Progenitor cell of endocrine pancreas (in vitro differentiated cells): ENCODE measurements at places on chromosomes 3 and 15.

- no peak for DNase-seq
Observed at GRCh38 chr3:10136426-10137005, 5.1 kb upstream of the VHL start.

DNA sequence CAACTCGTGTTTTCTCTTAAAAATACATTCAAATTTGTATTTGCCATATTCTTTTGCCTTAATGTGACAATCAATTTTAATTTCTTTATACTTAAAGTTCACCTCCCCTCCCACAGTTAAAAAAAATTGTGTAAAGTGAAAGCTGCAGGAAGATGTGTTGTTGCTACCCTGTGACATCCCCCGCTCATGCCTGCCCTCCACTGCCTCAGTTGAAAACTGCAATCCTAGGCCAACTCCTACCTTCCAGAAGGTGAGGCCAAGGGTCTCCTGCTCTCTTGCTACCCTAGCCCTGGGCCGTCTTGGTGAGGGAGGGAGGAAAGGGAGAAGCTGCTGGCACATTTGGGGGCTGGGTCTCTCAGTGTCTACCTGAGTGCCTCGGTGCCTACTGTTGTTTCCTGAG lies 57.0 kb upstream of the CMTM7 start:
- DNase-seq: no peak

- DNase-seq: no peak
Observed at GRCh38 chr3:44885618-44886017, 11.2 kb downstream of the TGM4 start.

DNA sequence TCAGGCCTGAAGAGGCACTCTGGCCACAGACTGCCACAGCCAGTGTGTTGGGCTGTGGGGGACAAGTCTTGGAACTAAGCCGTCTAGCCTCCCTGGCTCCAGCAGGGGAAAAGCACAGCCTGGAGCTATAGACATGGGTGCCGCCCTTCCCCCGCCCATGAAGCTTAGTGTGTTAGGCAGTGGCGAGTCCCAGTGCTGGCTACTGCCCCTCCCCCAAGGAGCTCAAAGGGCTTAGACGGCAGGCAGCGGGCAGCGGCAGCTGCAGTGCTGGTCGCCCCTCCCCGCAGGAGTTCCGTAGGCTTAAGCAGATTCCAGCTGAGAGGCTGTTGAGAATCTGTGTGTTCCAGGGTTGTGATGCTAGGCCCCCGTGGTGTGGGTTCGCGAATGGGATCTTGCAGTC lies 135.8 kb upstream of the RORA start:
- DNase-seq: peak; percentile 20

GRCh38 chr3:27119639-27120038 lies 249.5 kb downstream of the NEK10 start:
- DNase-seq: no peak

- DNase-seq: no peak
Observed at GRCh38 chr15:63858881-63859280, 25.1 kb upstream of the HERC1 start.

DNA sequence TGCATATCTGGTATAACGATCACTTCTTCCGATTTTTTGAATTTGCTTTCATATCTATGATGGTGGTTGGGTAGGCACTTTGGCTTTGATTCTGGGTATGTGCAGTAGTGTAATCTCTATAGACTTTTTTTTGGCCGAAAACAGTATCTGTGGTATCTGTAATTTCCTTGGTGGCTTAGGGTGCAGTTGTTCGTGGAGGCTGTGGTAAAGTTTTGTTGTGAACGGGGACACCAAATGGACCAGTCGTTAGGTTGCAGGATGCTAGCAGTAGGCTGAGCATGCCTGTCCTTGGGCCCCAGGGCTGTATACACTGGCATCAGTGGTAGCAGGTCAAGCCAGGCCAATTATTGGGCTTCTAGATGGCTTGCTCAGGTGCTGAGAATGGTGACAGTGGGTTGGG lies 55.2 kb downstream of the CCDC66 start:
- no peak for DNase-seq

- DNase-seq: no peak
Observed at GRCh38 chr3:66253790-66254620, 33.2 kb downstream of the SLC25A26 start.

DNA sequence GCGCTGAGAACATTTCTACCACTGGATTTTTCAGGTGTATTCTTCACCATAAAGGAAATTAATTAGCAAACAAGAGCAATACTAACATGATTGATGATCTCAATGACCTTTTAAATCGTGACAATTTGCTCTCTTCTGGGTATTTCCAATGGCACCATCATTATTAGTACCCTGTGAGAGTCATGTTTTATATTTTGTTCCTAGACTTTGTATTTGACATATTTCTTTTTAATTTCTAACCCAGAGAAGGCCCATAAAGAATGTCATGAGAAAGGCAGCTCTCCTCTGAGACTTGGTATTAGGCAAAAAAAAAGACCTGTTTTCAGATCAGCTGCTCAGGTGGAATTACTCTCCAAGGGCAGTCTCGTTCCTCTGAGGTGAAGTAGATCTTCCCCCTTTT lies 1253.4 kb downstream of the ROBO2 start:
- DNase-seq: no peak

GRCh38 chr15:77144026-77144425 lies 73.1 kb upstream of the TSPAN3 start:
- no peak for DNase-seq

GRCh38 chr3:168220556-168220955 lies 124.8 kb upstream of the GOLIM4 start:
- DNase-seq: no peak

DNA sequence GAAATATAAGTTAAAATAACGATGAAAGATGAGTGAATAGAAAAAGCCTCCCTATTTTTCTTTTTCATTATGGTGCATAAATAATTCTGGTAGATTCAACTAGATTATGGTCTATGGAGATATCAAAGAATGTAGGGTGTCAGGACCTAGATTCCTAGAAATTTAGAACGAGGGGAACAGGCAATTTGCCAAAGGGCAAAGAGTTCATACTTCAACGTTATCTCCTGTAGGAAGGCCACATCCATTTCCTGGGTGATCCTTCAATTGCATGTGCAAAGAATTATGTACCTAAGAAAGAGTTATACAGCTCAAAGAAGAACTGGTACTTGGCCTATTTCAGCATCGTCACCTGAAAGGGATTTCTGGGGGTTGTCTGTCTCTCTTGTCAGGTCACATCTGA lies 351.8 kb downstream of the FOXP1 start:
- no peak for DNase-seq

- no peak for DNase-seq
Observed at GRCh38 chr3:137762674-137763593, 1.2 kb upstream of the SOX14 start.

- DNase-seq: no peak
Observed at GRCh38 chr3:49799761-49800160, at the start of gene CDHR4. Gene CDHR4, minus strand, starts transcription at chr3:49799873. Its CDS starts 61 bp downstream, at chr3:49799812.

DNA sequence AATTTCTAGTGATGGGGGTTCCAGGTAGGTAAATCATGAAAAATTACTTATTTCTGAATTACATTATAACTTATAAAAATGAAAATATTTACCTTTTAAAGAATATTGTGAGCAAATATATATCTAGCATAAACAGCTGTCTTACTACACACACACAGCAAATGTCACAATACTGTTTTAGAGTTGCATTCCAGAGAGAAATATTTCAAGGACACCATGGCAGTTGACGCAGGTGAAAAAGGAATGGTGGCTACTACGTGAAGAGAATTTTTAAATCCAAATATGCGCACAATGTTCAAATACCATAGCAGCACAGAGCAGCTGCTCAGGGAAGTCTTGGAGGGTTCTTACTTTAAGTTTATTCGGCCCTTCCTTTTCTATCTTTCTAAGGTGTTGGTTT lies 356.2 kb downstream of the CGGBP1 start:
- no peak for DNase-seq

DNA sequence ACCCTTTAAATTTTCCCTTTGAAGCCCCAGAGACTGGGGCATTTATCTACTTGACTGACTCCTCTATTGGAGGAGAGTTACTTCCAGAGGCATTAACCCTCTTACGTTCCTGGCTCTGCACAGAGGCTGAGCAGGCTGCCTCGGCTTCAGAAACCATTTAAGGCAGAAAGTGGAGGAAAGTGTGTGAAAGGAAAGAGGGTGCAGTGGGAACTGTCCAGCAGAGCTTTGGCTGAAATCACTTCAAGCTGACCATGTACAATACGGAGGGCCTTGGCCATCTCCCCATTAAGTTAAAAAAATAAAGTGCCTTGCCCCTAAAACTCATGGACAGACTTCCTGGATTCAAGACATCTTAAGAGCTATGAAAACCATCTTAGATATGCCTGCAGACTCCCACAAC lies 238.7 kb downstream of the SV2B start:
- DNase-seq: peak; percentile 43

DNA sequence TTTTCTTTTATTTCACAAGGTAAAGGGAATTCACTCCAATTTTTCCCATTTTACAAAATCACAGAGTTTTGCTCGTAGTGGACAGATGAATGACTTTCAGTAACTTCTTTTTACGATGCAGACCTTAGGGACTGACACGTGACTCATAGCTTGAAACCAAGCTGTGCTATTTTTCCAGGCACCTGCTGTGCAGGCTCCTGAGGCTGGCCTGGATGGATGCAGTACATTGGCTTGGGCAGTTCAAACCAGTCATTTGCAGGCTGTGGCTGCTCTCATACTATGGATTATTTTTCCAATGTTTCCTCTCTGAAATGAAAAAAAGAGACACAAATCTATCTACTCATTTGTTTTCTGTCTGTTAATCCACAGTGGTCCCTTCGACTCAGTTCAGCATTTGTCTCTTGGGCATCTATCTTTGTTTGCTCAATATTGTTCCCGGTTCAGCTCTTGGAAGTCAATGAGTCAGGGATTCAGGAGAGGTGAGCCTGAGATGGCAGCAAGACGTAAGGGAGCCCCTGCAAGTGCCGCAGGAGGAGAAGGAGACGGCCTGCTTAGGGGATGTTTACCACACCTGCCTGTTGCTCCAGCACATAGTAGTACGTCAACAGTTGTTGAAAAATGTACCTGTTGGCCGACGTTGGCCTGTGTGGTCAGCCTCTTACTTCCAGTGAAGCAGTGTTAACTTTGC lies 92.8 kb downstream of the SV2B start:
- no peak for DNase-seq

GRCh38 chr3:54574906-54575617 lies 352.8 kb downstream of the LRTM1 start:
- DNase-seq: no peak

DNA sequence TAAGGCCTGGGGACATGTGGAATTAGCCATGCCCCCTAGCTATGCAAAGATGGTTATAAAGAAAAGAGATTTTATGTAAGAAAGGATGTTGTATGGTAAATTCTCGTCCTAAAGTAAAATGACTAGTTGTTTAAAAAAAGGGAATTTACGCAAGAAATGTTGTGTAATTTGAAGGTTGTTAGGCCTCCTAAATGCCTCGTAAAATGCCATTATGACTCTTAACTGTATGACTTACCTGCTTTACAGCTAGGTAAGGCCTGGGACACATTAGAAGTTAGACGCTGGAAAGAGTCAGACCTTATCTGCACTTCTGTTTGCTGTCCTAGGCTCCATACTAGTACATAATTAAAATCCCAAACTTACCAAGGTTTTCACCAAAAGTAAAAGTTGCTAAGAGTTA lies 17.5 kb upstream of the HHATL start:
- no peak for DNase-seq

- DNase-seq: no peak
Observed at GRCh38 chr15:80662757-80663553, 32.2 kb upstream of the ABHD17C start.
